ENCODE measurements at places on chromosomes 4 and X. TPM values are rescaled to one million over a fixed set of nuclear protein-coding genes. Genes with fewer than 3 reads are reported as not detected.
A peak's percentile ranks its signal among the peaks of the same experiment; 100 is the strongest.

GRCh38 chrX:38311743-38312142 lies 15.6 kb downstream of the RPGR start:
- no peak for DNase-seq

DNA sequence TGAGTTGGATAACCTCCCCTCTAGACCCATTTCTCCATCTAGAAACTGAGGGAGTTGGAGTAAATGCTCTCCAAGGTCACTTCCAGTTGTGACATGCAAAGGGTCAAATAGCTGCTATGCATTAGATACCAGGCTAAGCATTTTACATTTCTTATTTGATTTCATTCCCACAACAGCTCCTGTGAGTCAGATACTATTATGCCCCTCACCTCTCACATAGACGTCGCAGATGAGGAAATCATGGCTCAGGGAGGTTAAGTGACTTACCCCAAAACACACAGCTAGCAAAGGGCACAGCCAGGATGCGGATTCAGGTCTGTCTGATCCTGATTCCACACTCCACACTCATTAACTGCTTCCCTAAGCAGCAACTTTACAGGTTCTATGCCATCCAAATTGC lies 57.7 kb downstream of the PRPS1 start:
- no peak for DNase-seq

DNA sequence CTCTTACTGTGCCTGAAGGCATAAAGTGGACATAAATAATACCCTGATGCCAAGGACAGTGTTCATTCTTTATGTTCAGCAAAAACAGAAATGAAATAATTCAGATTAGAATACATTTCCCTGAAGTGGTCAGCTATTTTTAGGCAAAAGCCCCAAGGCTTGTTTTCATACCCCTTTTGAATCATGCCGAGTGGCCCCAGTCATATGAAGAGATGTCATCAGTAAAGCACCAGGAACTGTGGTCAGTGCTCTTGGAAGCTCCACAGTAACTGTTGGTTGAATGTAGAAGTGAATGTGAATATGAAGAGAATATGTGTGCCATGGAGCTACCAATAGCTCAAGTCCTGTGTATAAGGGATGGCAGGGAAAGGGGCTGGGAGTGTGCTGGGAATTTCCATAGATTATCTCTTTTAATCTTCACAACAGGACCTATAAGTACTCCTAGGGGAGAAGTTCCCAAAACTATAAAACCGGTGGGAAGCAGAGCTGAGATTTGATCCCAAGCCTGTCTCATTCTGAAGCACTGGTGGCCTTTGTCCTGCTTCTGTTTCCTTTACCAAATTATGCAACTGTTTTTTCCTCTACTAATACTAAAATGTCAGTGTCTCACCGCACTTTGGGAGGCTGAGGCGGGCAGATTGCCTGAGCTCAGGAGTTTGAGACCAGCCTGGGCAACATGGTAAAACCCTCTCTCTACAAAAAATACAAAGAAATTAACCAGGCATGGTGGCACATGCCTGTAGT lies 52.6 kb downstream of the FNIP2 start:
- peak; percentile 36 for DNase-seq

The HPSE gene
- 13.1 TPM for total RNA-seq

The KIF4A gene
- 28.0 TPM for total RNA-seq

Data from activated naive CD4-positive, alpha-beta T cell treated with anti-CD3 and anti-CD28 coated beads, Interleukin-2, amount 50 U/mL, for 72 hours (primary cell).